ENCODE measurements at places on chromosomes 2 and 18.

DNA sequence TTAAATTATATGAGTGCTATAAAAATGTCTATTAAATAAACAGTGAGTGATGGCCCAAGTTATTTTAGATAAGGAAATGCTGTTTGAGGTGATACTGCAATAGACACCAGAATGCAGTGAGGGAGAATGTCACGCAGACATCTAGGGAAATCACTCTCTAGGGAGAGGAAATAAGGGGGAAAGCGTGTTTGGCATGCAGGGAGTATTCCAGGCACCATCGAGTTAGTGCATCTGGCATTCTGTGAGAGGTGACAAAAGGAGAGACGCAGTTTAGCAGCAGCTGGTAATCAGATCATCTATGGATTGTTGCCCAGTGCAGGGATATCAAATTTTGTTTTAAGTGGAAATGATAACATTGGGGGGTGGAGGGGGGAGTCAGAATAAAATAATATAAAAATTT is 175.4 kb upstream of the NETO1 start:
- DNase-seq: no peak

DNA sequence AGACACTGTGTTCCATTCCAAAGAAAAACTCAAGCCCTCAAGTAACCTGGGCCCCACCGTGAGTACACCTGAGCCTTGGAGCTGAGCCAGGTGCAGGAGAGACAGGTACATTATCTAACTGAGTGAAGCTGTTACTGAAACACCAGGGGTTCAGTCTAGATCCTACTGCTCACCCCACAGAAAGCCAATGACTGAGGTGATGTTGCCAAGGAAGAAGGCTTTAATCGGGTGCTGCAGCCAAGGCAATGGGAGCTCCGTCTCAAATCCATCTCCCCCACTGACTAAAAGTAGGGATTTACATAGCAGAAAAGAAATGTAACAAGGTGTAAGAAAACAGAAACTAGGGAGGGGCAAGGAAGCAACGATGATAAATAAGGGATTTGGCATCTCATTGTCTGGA is 15.2 kb upstream of the SLC14A1 start:
- no peak for DNase-seq

DNA sequence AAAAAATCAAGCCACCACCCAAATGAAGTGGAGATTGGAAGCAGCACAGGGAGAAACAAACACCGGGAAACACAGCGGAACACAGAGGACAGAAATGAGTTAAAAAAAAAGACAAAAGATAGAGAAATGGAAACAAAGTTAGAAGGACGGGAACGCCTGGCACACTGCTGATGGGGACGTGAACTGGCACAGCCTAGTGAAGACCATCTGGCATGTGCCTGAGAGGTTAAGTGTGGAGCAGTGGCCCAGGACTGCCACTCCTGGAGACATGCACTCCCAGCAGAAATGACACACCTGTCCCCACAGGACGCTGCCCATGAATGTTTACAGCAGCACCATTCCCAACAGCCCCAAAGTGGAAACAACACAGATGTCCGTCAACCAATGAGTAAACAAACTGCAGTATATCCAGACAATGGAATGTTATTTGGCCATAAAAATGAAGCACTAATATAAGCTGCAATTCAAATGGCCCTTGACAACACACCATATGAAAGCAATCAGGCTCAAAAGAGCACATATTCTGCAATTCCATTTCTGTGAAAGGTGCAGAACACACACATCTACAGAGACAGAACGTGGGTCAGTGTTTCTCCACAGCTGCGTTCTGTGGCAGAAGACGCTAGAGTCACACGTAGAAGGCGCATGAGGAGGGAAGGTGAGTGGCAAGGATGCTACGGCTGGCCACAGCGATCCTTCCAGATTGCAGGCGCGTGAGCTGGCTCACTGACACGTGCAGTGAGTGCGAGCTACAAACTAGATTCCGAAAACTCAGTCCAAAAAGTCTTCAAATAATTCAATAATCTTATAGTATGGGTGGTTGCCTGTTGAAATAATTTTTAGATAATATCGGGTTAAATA is 24.6 kb downstream of the THAP4 start:
- DNase-seq: no peak

DNA sequence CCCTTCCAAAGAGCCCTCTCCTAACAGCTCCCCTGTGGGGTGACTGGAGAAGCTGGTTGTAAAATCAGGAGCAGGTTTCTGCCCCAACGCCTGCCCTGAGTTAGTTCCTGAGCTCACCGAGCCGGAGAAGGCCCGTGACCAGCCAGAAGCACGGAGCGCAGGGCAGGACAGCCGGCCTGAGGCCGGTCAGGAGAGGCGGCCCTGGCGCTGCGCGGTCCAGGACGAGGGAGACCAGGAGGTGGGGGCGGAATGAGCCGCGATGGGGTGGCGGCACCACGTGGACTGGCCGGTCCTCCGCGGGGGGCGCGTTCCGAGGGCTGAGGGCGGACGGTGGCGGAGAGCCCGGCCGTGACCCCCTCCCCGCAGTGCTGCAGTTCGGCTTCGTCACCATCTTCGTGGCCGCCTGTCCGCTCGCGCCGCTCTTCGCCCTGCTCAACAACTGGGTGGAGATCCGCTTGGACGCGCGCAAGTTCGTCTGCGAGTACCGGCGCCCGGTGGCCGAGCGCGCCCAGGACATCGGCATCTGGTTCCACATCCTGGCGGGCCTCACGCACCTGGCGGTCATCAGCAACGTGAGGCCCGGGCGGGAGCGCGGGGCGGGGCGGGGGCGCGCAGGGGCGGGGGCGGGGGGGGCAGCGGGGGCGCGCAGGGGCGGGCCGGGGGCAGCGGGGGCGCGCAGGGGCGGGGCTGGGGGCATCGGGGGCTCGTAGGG is 29.0 kb downstream of the ANO7 start:
- DNase-seq: no peak

GRCh38 chr2:11870584-11870983 is 124.2 kb downstream of the LPIN1 start:
- DNase-seq: no peak
